ENCODE measurements at places on chromosomes 4 and X.

- DNase-seq: no peak
These were observed 40.8 kb upstream of the LEF1 start for GRCh38 chr4:108209489-108209888.

DNA sequence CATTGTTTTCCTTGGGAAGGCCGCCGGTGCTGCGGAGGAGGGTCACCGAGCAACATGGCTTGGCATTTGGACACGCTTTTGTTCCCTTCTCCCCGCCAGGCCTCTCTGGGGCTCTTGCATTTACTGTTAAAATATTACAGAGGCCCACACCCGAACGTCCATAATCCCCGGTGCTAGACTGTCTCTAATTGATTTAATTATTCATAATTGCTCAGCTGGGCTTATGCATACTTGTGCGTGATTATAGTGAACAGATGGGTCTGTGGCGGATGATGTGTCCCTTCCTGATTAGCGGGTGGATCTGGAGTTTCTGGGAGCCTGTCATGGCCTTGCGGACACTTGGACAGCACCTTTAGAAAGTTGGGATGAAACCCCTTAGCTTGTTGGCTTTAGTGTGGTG is 100.2 kb upstream of the MSX1 start:
- no peak for DNase-seq

GRCh38 chrX:152942077-152942442 is 44.2 kb downstream of the ZNF185 start:
- DNase-seq: no peak

DNA sequence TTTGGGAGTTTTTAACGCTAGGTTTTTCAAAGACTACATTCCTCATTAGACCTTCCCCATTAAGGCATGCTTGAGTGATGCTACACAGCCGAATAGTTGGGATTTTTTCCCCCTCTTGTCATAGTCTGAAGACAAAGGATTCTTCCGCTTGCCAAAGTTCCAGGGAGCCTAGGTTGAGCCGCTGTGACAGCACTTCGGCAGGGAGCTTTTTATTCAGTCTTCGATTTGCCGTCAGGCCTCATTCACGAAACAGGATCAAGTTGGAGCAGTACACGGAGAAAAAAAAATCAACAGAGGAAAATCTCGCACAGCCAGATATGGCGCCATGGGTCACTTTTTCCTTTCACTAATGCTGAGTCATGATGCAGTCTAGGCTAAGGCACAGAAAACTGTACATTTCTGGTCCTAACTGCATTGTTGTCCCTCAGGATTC is 24.3 kb downstream of the SHROOM3 start:
- DNase-seq: no peak

GRCh38 chr4:126630230-126630629 is 1002.5 kb upstream of the INTU start:
- no peak for DNase-seq

GRCh38 chrX:16807976-16808542 is 21.8 kb downstream of the TXLNG start:
- no peak for DNase-seq

GRCh38 chr4:7226439-7226838 is 34.1 kb downstream of the SORCS2 start:
- no peak for DNase-seq

GRCh38 chr4:118279328-118279727 is 73.5 kb downstream of the PRSS12 start:
- DNase-seq: no peak
